Activated CD4-positive, alpha-beta T cell treated with anti-CD3 and anti-CD28 coated beads for 4 hours (primary cell): ENCODE measurements at places on chromosomes 16 and 17.

DNA sequence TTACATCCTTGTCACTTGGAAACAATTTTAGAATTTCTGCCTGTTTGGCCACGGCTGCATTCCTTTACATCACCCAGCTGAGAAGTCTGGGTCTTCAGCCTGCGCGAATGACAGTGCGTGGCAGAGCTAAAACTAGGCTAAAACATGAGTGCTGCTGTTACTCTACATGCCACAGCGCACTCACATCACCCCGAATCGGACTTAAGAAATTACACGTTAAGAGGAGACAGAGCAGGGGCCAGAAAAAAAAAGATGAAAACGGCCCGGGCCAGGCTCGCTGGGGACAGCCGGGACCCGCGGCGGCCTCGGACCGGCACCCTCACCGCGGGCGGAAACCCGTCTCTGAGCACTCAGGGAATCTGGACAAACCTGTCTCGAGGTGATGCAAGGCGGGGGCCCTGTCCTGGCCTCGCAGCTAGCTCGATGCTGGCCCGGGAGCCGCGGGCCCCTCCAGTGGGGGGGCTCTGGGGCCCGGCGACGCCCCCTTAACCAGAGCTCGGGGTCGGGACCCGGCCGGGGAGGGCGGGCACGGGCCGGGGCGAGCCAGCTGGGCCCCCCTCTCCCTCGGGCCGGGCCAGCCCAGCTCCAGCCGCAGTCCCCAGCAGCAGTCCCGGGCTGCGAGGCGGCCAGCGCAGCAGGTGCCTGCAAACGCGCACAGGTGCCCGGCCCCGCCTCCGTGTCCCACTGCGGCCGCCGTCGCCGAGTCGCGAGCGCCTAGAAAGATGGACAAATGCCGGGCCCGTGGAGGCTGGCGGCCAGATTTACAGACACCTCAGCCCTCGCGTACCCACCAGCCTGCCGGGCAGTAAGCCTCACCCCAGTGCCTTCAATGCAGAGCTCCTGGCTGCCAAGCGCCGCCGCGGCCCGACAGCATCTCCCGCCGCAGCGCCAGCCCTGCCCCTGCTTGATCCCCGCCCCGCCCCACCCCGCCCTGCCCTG is at the start of gene AKTIP:
AKTIP (minus strand) TSS at position 879 of the 939 bp plus-strand sequence. CDS start 2,950 bp downstream, outside the sequence.
- no peak for DNase-seq

DNA sequence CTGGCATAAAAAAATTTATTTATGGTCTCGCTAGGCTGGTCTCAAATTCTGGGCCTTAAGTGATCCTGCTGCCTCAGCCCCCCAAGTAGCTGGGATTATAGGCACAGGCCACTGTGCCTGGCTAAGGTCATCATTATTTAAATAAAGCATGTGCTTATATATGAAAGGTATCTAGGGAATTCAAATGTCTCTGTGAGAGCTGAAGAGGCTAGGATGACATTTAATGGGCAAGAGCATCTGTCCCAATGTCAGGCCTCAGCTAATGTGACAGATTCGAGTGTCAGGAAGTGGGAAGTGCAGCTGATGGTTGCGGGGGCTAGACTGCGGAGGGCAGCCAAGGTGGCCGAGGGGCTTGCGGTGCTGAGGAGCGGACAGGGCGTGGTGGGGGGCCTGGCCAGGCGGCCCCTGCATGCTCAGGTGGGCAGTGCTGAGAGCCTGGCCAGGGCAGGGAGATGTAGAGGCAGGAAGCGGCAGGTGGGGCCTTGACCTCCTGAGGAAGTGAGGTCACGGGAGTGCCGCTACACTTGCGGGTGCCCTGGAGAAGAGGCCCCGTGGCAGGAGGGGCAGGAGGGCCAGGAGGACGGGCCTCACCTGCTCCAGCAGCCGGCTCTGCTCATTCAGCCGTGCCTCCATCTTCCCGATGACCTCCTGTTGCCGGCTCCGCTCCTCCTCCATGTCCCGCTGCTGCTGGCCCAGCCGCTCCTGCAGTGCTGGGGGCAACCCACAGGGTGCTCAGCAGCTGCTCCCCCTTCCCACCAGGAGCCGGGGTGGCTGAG is 12.6 kb upstream of the MRPL38 start:
- no peak for DNase-seq

- no peak for DNase-seq
Observed at GRCh38 chr16:81531419-81531821, 86.8 kb downstream of the CMIP start.

- no peak for DNase-seq
Observed at GRCh38 chr17:72219137-72219823, 98.5 kb downstream of the SOX9 start.

DNA sequence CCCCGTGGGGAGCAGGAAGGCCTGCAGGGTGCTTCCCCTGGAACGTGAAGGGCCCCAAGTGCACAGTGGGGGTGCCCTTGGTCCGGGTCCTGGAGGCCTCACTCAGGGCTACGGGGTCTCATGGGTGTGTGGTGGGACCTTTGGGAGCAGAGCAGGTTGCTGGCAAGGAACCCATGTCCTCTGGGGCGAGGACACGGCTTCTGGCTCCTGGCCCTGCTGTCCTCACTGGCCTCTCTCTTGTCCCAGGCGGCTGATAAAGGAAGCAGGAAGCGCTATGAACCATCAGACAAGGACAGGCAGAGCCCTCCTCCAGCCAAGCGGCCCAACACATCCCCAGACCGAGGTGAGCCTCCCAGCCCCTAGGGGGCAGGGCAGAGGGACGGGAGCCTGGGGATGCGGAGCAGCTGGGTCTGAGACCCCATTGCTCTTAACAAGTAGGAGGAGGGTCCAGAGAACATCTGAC is 9.8 kb upstream of the IL17C start:
- DNase-seq = no peak

GRCh38 chr16:67654403-67654911 is 5.6 kb downstream of the ACD start:
- DNase-seq = no peak

DNA sequence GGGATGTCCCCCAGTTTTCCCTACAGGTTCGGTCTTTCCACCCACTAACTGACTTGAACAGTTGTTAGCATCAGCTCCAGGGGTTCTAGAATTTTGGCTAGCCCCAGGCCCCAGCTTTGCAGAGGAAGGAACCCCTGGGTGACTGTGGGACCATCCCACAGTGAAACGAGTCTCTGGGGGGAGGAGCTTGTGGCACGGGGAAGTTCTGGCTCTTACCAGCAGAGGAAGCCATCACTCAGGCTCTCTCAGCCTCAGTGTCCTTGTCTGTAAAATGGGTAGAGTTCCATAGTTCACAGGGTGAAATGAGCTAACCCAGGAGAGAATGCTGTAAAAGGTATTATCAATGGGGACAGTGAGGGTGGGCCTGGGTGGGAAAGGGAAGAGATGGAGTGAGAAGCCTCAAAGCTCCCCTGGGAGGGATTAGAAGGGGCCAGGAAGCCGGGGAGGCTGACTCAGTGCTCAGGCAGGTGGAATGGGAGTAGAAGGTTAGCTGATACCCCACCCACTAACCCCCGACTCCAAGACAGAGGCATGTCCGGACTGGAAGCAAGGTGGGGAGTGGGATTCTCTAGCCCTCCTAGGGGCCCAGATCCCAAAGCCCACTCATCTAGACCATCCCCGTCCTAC is 30.9 kb upstream of the CDC42EP4 start:
- no peak for DNase-seq

GRCh38 chr17:17022456-17022855 is 19.8 kb upstream of the MPRIP start:
- no peak for DNase-seq

DNA sequence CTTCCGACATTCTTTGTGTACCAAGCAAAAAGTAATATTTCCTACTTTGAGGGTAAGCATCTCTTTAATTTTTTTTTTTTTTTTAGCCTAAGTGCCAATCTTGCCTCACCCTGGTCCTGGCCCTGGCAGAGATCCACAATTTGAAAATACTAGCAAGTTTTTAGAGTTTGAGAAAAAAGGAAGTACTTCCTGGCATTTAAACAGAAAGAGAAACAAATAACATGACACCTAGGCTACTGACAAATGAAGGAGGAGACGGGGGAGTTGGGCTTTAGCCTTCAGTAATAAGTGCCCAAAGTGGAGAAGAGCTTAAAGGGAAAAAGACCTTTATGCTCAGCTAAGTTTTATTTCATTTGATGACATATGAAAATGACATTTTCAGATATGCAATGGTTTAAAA is 92.8 kb downstream of the HS3ST3A1 start:
- DNase-seq = no peak

- DNase-seq = no peak
Observed at GRCh38 chr17:1779571-1780131, 17.8 kb downstream of the SERPINF1 start.

- no peak for DNase-seq
Observed at GRCh38 chr16:46822270-46822669, 8.7 kb downstream of the C16orf87 start.

GRCh38 chr17:13888056-13888609 is 181.2 kb upstream of the COX10 start:
- DNase-seq = no peak

DNA sequence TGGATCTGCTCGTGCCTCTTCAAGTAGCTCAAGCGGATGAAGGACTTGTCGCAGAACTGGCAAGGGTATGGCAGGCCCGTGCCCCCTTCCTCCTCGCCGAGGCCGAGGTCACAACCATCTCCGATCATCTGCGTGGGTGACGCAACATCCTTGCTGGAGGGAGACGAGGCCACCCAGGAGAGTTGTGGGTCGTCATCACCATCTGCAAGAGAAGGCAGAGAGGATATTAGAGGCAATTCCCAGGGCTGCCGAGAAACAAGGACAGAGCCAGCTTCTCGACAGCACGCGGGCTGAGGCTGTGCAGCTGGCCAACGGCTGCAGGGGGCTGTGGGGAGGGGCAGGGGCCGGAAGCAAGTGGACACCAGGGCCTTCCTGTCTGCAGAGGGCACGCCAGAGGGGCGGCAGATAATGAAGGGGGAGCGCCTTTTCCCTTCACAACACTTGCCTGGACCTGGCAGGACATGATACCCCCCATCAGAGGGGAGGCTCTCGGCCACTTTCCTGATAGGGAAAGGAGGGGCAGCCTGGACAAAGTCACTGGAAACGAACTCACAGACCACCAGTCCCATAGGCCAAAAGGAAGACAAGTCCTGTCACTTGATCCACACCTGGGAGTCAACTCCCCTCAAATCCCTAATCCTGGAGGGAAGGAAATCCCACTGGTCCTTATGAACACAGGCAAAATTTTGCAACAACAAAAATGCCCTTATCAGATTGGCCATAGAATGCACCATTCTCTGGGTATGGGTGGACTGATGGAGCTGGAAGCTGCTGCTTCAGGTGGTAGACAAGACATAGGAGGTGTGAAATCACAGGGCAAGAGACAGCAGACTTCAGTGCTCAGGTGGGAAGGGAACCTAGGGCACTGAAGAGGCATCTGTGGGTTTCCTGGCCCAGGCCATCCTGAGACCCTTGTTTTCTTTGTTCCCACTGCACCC is 217.0 kb downstream of the ZNF423 start:
- DNase-seq = no peak

DNA sequence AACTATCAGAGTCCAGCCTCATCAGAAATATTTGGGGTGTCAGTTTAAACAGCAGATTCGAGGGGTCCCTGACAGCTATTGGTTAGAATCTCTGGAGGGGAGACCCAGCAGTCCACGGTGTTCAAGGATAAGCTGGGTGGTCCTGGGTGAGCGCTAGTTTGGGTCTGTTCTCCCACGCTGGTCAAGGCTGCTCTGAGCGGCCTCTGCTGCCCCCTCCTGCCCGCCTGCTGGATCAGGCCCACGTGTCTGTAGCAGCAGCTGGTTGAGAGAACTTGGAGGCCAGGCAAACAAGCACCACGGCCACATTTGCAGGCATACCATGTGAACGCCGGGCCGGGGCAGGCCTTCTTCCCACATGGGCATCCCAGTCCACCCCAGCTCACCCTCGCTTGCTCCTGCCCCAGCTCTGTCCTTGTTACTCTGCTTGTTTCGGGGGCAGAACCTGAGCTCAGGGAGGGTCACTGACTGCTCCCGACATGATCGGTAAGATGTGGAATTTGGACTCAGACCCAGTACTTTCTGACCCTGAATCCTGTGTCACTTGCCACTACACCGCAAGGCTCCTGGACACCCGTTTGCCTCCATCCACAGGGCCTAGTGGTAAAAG is 7.4 kb downstream of the FOXF1 start:
- DNase-seq = no peak

- no peak for DNase-seq
Observed at GRCh38 chr17:17279316-17279715, 1.7 kb downstream of the COPS3 start.

DNA sequence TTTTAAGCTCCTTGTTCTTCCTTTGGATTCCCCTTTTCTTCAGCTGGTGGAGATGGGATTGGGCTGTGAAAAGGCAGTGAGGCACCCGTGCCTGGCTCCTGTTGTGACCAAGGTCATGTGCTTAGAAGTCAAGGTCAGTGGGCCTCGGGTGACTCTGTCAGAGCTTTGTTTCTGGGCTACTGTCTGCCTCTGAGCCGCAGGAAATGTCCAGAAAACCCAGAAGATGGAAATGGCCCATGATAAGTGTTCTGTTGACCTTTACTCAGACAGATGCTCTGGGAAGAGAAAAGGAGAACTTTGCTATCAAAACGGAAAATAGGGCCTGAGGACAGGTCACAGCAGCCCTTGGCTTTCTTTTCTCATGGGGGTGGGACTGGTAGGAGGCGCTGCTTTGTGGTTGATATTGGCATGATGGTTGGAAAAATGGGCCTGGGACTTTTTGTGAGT is 2.9 kb downstream of the ABCC1 start:
- DNase-seq = peak; percentile 35

- DNase-seq = no peak
Observed at GRCh38 chr17:62194401-62194800, 129.3 kb upstream of the MED13 start.

DNA sequence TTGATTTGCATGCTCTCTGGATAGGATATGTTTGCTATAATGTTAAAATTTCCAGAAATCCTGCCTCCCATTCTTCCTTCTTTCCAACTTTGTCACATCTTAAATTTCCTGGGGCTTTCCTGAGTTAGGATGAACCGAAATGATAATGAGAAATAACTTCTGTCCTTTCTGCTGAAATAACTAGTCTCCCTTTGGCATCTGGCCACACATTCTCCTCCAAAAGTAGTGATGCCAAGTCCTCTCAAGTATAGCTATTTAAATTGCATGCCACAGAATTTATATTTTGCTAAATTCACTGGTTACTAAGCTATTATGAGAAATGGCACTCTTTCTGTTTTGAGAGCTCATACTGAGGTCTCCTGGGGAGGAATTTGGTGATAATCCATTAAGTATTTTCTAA is 30.6 kb downstream of the FAM20A start:
- no peak for DNase-seq

GRCh38 chr16:66169817-66170216 is 196.7 kb upstream of the CDH5 start:
- DNase-seq = no peak

- DNase-seq = peak; percentile 29
Observed at GRCh38 chr17:50841949-50842354, 6.6 kb downstream of the WFIKKN2 start.

DNA sequence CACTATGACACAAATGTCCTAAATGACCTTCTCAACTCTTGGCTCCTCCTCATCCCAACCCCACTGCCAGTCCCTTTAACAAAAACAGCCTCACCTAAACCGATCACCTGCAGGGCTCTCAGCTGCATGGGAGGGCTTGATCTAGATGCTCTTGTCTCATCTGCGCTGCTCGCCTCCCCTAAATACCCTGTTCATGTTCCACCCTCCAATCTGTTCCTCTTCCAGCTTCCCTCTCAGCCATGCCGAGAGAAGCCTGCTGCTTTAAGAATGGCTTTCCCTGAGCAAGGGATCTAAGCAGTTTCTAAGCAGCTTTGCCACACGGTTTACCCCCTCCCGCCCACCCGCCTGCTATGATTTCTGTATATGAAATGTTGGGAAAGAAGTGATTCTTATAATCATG is 23.7 kb downstream of the PIPOX start:
- no peak for DNase-seq
